ENCODE measurements at places on chromosomes 5 and 9.

- DNase-seq = no peak
These were observed 109.1 kb upstream of the SPATA31D4 start for GRCh38 chr9:81819155-81819554.

GRCh38 chr9:842635-843426 is 1.3 kb downstream of the DMRT1 start:
- DNase-seq = no peak

GRCh38 chr5:99156688-99157087 is 227.9 kb upstream of the CHD1 start:
- no peak for DNase-seq

- DNase-seq = no peak
These were observed 395.1 kb downstream of the PLK2 start for GRCh38 chr5:58064801-58065200.

DNA sequence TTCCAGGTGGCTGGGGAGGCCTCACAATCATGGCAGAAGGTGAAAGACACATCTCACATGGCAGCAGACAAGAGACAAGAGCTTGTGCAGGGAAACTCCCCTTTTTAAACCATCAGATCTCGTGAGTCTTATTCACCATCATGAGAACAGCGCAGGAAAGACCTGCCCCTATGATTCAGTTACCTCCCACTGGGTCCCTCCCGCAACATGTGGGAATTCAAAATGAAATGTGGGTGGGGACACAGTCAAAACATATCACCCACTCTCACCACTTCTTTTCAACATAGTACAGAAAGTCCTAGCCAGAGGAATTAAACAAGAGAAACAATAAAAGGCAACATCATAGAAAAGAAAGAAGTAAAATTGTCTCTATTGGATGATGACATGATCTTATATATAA is 223.4 kb upstream of the SLC24A2 start:
- DNase-seq = no peak

GRCh38 chr9:2787065-2787464 is 56.8 kb downstream of the PUM3 start:
- no peak for DNase-seq

DNA sequence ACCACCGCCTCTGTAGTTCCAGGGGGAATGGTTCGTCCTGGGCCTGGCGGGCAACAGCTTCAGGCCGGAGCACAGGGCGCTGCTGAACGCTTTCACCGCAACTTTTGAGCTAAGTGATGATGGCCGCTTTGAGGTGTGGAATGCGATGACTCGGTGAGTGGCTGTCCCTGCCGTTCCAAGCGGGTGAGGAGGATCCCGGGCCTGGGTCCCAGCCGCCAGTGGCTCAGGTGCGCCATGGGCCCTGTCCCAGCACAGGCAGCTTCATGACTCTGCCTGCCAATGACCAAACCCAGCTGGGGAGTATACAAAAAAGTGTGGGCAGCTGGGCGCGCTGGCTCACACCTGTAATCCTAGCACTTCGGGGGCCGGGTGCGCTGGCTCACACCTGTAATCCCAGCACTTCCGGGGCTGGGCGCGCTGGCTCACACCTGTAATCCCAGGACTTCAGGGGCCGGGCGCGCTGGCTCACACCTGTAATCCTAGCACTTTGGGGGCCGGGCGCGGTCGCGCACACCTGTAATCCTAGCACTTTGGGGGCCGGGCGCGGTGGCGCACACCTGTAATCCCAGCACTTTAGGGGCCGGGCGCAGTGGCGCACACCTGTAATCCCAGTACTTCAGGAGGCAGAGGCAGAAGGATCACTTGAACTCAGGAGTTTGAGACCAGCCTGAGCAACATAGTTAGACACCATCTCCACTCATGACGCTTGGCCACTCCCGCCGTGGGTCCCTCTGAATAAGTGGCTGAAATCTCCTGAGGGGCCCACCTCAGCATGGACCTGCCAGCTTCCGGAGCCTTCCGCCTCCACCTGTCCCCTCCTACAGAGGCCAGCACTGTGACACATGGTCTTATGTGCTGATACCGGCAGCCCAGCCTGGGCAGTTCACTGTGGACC is 1.1 kb downstream of the LCN12 start:
- no peak for DNase-seq

- no peak for DNase-seq
These were observed 192.7 kb downstream of the FANCC start for GRCh38 chr9:95124582-95125367.

DNA sequence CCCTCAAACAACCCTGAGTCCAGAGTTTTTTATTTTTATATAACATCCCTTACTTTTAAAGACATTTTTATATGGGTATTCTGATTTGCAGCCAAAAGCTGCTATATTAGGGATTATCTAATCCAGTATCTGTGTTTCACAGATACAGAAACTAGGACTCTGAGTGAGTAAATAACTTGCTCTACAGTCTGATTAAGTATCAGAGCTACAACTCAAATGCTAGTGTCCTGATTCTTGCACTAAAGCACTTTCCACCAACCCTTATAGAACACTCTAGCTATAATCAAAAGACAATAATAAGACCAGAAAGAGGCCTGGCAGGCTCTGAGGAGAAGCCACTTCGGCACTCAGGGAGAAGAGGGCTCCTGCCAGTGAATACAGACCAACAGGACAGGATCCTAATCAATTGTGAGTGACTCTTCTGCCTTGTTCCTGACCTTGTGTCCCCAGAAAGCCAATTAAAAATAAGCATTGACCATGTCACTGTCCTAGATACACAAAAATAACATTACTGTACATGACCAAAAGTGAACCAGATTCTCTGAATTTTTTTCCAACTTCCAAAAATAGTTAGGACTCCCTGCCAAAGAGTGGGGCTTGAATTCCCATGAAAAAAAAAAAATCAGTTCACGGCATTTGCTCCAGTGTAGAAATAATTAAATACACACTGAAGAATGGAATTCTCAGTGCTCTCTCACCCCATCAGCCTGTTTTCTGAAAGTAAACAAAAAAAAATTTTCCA is 63.6 kb upstream of the MAP3K1 start:
- no peak for DNase-seq

DNA sequence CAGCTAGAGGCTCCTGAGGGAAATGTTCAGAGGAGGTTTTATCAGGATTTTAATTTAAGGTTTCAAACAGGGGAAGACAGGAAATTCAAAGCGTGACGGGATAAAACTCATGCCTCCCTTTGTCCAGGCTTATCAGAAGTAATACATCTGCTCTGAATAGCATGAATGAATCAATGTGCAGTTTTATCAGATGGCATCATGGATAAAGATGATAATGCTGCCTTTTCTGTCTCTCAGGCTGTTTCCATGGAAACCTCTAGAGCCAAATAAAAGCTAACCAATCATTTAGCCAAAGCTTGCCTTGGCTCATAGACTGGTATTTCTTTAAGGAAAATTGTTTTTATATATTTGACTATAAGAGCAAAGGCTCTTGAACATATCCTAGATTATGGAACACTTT is 16.4 kb downstream of the MFAP3 start:
- no peak for DNase-seq

DNA sequence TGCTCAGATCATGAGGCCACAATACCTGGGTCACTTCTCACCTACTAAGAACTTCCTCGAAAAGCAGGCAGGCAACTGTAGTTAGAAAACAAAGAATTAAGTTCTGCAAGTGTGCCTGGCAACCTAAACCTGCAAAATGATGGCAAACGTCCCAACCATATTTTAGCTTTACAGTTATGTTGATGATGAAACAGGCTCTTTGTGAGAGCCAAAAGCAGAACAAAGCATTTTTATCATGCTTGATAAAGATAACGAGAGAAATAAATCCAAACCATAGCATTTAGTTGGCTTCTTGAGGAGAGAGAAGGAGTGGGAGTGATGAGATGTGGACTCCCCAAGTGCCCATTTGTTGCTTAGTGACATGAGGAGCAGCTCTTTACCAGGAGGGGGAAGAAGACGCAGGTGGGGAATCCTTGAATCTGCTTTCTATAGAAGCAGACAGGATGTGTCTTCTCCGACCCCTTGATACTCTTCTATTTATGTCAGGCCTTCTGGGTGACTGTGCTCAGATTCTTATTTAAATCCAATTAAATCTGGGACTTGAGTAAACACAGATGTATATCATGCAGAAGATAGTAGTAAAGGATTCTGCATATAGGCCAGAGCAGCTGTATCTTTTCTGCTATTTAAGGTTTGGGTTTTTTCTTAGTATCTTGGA is 221.2 kb downstream of the TMEM167A start:
- no peak for DNase-seq

- DNase-seq = peak; percentile 17
These were observed 95.4 kb downstream of the CACNA1B start for GRCh38 chr9:137972988-137973470.

GRCh38 chr9:99497641-99498040 is 275.6 kb downstream of the SEC61B start:
- no peak for DNase-seq

Data from activated naive CD4-positive, alpha-beta T cell treated with anti-CD3 and anti-CD28 coated beads, Interleukin-2, amount 10 ng/mL, durations not matched to agents 7 days and 5 days (primary cell).